ENCODE measurements at places on chromosomes 16 and 17.

DNA sequence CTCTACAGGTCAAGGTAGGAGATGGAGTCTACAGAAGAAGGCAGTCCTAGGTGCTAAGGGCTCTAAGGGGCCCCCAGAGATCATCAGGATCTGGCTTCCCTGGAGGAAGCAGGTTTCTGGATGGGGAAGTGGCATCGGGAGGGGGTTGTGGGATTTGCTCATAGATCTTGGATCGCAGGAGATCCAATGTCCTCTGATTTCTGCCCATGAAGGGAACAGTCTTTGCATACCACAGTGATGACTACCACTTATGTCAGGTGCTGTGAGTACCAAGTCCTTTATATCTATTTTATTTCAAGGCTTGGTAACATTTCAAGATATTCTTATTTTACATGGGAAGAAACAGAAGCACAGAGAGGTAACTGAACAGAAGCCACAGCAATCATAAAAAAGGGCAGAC, 164.0 kb downstream of the RGS9 start:
- no peak for DNase-seq

- DNase-seq = no peak
Observed at GRCh38 chr17:40181205-40181604, 3.9 kb downstream of the RAPGEFL1 start.

GRCh38 chr17:74663561-74663960, 40.0 kb upstream of the CD300E start:
- DNase-seq = no peak

- no peak for DNase-seq
Observed at GRCh38 chr16:23584186-23585076, 11.7 kb downstream of the NDUFAB1 start.

DNA sequence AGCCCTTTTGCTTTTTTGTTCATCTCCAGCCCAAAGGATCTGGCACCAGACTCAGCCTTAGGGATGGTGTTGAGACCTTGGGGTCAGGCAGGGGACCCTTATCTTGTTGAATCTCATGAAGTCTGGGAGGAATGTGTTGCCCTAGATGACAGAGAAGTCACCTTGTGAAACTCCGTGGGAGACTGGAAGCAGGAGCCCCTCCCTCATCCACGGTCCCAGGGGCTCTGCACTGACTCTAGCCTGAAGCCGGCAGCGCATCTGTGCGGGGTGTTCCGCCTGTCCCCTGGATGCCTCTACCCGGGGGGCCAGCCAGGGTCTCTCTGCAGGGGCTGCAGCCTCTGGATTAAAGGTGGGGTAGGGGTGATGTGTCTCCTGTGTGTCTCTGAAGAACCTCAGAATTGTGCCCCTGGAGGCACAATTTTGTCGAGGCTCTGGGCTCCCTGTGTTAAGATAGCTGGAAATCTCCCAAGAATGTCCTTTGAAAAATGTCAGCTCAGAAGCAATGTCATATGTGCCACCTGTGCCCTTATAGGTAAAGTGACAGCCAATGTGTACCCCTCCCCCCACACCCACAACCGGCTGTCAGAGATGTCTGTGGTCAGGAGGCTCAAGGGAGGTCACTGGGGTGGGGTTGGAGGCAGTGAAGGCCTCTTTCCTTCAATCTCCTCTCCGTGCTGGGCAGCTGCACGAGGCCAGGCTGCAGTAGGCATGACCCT, 32.1 kb upstream of the CDC42EP4 start:
- no peak for DNase-seq

DNA sequence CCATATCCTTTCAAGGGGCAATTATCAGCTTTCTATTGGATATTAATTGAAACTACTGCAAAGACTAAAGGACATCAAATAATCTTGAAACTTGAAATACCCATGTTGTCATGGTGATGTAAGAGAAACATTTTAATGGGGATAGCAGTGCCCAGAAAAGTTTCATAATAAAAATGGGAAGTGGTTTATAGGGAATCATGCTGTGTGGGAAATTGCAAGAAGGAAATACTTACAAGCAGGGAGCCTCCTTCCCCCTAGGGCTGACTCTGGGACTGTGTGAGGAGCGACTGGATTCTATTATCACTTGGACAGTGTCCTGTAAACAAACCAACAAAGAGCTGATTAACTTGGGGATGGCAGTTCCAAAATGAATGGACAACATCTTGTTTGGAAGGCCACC, 1393.1 kb upstream of the GOT2 start:
- no peak for DNase-seq

DNA sequence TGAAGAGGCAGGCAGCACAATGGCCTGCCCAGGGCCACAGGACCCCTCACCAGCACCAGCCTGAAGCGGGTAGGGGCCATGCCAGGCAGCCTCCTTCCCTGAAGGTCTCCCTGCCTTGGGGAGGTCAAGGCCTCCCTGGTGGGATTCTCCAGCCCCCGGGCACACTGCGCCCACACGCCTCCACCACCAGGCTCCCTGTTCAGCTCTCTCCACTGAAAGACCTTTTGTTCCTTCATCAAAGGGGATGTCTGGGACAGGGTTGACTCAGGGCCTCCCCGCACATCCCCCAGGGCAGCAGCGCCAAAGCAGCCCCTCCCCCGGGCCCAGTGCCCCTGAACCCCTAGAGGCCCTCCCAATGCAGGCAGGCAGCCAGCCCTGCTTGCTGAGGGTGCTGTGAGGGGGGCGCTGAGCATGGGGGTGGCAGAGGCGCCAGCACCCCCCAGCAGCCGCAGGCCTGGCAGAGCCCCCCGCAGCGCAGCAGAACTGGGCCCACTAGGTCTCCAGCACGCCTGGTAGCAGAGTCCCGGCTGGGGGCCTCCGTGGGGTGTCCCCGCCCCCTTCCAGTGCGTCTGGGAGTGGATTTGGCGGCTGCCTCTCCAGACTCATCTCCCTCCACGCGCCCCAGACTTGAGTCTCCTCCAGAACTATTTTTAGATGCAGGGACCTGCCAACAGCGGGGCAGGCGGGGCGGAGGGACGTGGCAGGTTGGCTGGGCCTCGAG, 13.1 kb downstream of the BCAR1 start:
- no peak for DNase-seq

GRCh38 chr17:41334385-41335305, 16.0 kb downstream of the KRT33A start:
- DNase-seq = no peak

- no peak for DNase-seq
Observed at GRCh38 chr16:53948734-53949430, 244.9 kb downstream of the FTO start.

GRCh38 chr17:17421346-17422216, 55.2 kb upstream of the MED9 start:
- no peak for DNase-seq

DNA sequence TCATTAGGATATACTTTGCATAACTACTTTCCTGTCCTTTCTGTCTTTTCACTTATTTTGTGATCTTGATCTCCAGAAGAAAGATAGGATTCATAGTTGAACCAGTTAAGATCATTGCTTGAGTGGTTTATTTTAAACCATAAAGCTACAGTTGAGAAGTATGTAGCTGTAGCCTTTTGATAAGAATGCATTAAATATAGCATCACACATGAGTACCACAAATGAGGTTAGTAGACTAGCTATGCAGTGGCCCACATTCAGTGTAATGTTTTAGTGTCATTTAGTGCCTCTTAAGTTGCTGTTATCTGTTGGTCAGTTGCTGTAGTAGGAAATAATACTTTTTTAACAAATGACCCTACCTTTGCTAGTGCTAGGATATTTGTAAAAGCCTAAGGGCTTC, 1.3 kb downstream of the NLK start:
- no peak for DNase-seq

GRCh38 chr17:79019632-79020584, 4.1 kb upstream of the C1QTNF1 start:
- DNase-seq = peak; percentile 83

DNA sequence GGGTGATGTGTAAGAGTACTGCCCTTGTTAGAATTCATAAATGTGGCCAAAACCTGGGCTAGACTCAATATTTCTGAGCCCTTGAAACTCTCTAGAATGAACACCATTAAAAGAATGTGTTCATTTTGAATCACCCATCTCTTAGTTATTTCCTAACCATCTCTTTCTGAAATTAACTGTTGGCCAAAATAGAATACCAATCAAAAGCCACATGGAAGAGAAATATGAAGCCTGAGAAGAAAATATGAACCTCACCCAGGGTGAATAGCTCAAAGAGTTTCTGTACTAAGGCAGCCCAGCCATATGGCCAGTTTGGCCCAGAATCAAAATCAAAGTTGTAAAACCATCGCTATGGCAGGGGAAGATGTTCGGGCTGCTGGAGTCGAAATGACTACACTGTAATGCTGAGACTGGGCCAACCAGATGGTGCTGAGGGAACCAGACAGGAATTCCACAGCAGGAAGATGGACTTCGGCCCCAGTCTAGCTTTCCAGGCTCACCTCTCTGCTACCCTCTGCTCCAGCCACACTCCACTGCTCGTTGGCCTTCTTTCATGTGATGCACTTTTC, 154.3 kb upstream of the ZFHX3 start:
- DNase-seq = no peak

DNA sequence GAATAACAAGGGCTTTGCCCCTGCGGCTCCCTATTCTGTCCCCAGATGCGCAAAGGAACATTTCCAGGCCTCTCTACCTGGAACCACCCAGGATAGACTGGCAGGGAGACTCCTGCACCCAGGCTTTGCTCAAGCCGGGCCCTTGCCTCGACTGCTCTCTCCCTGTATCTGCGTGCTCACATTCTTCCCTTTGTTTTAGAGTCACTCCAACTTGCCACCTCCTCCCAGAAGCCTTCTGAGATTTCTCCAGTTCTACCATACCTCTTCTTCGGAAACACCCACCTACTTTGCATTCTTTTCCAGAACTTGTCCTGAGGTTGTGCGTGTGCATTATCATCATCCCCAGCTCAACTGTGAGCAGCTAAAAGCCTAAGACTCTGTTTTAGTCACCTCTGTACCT, 3.0 kb downstream of the CES5A start:
- no peak for DNase-seq

DNA sequence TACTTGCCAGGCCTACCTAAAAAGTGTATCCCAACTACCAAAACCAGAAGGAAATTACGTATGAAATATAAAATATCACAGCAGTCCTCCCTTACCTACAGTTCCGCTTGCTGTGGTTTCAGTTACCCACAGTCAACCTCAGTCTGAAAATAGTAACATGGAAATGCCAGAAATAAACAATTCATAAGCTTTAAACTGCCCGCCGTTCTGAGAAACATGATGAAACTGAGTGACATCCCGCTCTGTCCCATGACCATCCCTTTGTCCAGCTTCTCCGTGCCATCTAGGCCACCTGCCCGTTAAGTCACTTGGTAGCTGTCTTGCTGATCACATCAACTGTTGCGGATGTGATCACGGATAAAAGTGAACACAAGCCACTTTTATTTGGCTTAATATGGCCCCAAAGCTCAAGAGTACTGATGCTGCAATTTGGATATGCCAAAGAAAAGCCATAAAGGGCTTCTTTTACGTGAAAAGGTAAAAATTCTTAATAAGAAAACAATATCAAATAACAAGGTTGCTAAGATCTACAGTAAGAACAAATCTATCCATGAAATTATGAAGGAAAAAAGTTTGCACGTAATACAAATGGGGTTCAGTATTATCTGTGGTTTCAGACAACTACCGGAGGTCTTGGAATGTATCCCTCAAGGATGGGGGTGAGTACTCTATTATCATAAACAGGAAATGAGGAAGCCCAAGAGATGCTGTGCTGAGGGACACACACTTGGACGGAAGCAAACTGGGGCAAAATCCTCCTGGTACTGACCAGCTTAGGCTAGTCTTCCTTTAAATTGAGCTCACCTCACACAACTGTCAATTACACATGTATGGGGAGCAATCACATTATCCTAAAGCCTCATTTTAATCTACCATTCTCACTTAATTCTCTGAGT, 8.2 kb downstream of the USP22 start:
- DNase-seq = no peak

DNA sequence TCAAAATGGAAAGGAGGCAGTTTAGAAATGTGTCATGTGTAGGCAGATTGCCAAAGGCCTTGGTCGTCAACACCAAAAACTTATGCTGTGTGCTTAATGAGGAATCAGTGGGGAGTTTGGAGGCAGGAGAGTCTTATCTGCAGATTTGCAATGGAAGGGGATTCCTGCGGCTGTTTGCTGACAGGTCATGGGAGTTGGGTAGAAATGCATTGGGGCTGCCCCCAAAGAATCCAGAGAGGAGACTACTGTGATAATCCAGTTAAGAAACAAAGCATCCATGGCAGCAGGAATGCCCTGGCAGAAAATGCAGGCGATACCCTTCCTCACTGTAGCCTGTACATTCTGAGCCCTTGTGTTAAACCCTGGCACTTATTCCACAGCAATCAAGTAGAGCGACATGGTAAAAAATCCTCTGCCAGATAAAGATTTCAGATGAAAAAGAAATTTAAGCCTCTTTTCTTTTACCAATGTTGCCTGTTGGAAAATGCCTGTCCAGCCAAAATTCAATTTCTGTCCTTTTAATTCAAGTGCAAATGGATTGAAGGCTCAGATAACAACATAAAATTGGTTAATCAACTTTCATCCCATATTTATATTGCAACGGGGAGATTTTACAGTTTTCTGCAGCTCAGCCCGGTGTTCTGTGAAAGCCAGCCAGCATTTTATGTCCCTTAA, 491.0 kb upstream of the CDH5 start:
- no peak for DNase-seq

- DNase-seq = no peak
Observed at GRCh38 chr17:50586421-50587247, 26.1 kb downstream of the CACNA1G start.
